ENCODE measurements at places on chromosomes 3 and 15. TPM values are rescaled to one million over a fixed set of nuclear protein-coding genes. Genes with fewer than 3 reads are reported as not detected.

DNA sequence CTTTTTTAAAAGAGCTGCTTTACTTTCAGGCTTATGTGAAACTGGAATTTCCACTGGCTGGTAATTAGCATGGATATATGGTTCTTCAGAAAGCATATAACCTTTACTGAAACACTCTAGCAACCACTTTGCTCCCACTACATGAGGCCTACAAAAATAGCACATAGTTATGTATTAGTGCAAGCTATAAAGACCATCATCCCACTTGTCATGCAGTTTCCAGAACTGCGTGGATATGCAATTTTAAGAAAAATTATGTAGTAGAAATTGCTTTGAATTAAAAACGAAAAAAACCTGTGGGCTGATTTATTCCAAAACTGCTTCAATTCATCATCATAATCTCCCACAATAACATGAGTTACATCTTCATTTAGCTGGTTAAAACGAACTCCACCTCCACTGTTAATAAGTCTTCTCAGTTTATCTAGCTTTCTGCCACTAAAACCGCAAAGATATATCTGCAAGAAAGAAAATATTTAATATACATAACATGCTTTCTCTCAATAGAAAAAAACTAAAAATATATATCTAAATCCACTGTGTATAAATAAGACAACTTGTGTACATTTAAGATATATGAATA lies 12.2 kb downstream of the TOPBP1 start:
- no peak for DNase-seq

GRCh38 chr3:65603631-65604030 lies 435.1 kb downstream of the MAGI1 start:
- DNase-seq = no peak

Gene SLC9A9
- total RNA-seq = 7.4 TPM

Gene ANKUB1
- total RNA-seq = not detected

Gene TEX9
- total RNA-seq = 0.60 TPM
